Astrocyte of the spinal cord (primary cell): ENCODE measurements at places on chromosomes 7 and 10.

GRCh38 chr7:49112222-49112621, 187.9 kb downstream of the CDC14C start:
- no peak for DNase-seq

DNA sequence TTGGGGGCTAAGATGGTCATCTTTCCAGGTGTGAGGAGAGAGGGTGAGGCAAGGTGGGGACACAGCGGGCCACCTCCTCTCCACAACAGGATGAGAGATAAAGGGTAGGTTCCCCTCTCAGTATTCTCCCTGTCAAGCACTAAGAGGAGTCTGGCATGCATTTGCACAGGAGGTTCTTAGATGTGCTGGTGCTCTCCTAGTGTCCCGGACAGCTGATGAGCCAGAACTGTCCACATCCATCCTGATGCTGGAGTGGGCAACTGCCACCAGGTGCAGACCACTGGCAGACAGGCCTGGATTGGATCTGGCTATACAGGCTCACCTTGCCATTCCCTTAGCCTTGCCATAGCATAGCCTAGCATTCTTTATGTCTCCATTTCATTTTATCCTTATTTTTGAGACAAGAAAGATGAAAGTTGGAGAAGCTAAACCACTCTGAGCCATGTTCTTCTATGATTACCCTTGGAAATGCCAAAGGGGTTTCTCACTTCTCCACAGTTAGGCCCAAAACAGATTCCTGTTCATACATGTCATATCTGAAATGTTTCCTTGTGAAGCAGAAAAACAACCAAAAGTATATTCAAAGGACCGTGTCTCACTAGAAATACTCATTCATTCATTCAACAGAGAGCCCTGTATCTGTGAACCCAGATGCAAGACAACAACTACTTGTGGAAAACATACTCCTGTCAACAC, 48.8 kb upstream of the ANTXRL start:
- no peak for DNase-seq

DNA sequence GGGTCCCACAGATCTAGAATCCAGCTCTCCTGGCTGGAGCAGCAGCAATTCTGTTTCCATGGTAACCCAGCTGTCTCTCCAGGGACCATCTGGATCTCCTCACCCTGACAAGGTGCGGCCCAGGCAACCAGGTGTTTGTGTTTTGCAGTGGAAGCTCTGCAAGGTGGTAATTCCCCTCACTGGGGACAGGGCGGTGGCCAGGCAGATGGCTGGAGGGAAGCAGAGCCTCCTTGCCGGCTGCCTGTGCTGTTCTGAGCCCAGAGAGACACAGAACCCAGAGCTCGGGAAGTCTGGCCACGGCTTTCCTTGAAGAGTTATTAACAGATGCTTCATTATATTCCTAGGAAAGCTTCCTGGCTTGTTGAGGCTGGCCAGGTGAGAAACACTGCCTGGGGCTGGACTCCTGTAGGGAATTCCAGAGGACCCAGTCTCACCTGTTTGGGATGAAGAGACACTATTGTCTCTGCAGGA, 118.2 kb upstream of the PPIF start:
- no peak for DNase-seq

DNA sequence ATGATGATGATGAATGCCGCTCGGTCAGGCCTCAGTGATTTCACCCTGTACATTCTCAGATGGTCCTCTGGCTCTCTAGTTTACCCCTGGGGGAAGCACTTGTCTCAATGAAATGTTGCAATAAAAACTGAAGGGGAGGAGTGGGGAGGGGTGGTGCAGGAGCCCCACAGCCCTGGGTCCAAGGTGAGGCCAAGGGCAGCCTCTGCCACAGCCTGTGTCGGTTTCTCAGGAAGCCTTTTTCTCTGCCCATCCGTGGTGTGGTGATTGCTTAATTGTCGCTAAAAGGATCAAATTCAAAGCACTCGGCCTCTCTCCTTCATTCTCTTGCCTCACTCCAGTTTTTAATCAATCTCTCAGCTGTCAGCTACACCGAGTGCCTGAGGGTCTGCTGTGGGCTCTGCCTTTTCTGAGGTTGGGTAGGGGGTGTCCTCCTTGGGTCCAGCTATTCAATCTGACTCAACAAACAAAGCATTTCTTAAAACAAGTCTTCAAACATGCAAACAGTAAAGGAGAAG, 39.1 kb upstream of the HSPA12A start:
- DNase-seq, result no peak

GRCh38 chr10:96758423-96758822, 38.1 kb upstream of the PIK3AP1 start:
- no peak for DNase-seq

DNA sequence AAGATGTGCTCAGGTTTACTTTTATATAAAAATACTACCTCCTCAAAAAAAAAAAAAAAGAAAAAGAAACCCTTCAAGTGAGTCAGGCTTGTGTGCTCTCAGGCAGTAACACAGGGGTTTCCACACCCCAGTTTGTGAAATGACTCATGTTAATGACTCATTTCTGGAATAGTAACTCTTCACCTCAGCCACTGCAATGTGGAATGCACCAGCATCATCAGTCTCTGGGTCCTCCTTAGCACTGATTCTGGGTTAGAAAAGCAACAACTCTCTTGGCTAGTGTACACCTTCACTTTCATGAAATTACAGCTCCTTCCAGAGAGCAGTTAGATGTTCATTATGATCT, 110.6 kb downstream of the EMX2 start:
- peak; percentile 94 for DNase-seq

- peak; percentile 89 for DNase-seq
These were observed 2.6 kb upstream of the MYPN start for GRCh38 chr10:68106656-68107055.

GRCh38 chr10:19952224-19953010, 136.2 kb downstream of the PLXDC2 start:
- no peak for DNase-seq

DNA sequence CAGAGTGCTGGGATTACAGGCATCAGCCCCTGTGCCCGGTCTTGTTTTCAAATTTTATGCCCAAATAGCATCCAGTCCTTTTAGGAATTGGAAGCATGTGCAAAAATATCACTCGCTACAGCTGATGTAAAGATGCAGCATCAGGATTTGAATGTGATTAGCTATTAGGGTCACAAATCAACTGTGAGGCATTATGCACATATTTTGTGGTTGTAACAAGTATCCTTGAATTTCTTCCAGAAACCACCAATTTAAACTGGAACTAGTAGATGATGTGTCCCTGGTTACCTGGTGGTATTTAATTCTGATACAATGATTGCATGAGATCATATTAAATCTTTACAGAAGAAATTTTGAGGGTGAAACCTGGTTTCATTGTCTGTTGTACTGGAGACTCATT, 41.0 kb upstream of the ITGA8 start:
- DNase-seq, result no peak

DNA sequence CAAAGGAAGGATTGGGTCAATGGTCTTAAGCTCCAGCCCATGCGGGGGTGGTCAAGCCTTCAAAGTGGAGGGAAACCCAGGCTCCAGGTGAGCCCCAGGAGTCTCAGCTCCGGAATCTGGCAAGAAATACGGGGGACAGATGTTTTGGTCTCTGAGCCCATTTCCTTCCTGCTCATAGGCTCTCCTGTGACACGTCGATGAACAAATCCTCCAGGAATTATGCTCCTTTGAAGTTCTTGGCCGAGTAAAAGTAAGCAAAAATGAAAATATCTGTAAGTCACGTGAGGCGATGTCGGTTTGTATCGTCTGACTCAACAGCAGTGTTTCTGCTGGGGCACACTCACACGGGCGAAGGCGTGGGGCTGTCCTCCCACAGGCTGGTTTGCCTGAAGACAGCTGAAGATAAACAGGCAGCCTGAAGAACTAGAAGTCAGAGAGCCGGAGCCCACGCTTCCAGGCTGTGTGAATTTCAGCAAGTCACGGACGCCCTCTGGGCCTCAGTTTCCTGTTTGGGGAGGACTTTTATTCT, 52.6 kb upstream of the SMNDC1 start:
- peak; percentile 93 for DNase-seq

DNA sequence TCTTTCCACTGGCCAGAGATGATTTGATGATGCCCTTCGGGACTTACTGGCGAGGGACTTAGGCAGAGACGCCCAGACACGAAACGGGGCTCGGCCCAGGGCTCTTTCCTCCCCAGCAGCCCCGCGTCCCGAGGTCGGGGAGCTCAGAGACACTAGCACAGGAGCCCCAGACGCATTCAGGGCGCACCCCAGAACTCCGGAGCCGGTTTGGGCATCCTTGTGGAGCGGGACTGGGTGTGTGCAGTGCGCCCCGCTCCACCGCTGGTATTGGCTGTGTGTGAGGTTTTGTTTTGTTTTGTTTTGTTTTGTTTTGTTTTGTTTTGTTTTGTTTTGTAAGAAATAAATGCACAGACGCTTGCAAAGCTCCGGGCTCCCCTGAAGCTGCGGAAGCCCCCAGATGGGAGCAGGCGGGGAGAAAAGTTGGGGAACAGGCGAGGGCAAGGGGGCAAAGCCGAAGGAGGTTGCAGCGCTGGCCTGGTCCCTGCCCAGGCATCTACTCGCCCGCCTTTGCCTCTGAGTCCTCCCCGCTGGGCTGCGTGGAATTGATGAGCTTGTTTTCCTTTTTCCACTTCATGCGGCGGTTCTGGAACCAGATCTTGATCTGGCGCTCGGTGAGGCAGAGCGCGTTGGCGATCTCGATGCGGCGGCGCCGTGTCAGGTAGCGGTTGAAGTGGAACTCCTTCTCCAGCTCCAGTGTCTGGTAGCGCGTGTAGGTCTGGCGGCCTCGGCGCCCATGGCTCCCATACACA, 1.9 kb upstream of the HOXA5 start:
- no peak for DNase-seq

DNA sequence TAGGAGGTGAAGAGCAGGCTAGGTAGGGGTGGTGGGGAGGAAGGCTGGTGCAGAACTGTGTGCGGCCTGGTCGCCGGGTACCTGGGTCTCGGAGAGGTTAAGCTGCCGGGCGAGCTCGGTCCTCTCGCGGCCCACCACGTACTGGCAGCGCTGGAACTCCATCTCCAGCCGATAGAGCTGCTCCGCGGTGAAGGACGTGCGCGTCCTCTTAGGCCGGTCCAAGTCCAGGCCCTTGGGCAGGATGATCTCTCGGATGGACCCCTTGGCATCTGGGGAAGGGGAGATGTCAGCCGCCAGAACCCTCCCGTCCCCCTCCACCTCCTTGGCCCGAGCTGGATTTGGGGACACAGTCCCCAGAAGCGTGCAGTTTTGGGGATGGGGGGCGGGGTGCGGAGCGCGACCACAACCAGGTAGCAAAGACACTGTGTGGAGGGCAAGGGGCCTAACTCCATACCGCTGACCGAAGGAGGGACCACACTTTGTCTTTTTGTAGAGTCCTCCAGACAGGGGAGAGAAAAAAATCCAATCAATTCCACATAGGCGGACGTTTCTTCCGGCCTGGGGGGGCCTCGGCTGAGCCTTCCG, 1.6 kb downstream of the VAX1 start:
- no peak for DNase-seq

GRCh38 chr7:157576415-157576814, 239.6 kb downstream of the DNAJB6 start:
- no peak for DNase-seq

- DNase-seq, result peak; percentile 64
These were observed 274.9 kb upstream of the GALNT17 start for GRCh38 chr7:70856901-70857630.

DNA sequence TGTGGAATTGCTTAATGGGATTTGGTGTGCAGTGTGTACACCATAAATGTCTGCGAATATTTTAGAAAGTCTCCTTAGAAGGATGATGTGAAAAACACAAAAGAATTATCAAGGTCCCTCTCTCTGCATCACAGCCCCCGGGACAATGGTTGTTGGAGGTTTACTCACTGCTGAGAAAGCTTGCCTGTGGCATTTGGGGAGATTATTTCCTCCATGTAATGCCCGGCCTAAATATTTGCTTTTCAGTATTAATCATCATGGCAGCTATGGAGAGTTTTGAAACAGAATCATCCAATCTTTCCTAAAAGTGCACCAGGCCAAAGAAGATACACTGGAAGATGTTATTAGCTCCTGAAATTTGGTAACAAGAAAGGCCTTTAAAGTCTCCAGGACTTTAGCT, 113.8 kb upstream of the ADCY1 start:
- DNase-seq, result no peak

DNA sequence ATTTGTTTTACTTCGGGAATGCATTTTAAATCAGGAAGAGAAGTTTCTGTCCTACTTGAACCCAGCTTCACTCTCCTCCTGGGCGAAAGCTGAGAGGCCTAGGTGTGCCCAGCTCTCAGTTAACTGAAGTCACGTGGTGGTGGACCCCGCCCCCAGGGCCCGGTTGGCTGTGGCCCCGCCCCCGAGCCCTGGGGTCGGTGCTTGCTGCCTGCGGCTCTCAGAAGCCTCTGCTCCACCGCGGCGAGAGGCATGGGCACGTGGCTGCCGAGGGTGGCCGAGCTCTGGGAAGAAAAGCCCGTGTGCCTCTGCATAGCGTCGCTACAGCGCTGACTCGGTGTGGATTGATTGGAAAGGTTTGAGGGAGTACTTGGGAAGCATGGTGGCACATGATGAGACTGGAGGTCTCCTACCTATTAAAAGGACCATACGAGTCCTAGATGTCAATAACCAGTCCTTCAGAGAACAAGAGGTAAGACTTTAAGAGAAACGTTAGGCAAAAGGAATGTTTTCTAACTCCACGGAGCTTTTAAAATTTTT, 34.1 kb downstream of the NET1 start:
- DNase-seq, result peak; percentile 87

GRCh38 chr10:68576118-68576517, 16.0 kb downstream of the TET1 start:
- DNase-seq, result no peak

DNA sequence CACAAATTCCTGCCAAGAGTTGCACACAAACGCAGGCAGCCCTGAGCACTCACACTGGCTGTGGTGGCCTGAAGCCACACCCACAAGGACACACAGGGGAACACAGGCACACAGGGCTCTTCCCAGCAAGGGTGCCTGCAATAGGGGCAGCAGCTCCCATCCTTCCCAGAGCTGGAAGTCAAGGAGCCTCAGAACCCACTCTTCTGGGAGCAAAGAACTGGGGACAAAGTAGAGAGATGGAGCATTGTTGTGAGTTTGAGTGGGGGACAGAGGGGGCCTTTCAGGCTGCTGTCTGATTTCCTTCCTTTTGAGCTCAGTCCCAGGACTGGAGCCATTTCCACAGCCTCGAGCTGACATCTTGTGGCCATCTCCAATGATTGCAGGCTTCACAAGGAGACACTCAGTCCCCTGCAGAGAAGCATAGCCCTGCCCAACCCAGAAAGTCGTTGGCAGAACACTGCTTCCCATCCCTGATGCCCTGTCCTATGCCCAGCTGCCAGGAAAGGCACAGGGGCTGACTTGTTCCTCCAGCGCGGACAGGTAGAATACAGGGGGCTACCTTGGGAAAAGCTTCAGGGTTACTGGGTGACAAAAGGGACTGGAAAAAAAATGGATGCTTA, 34.4 kb upstream of the SLF2 start:
- DNase-seq, result peak; percentile 77

DNA sequence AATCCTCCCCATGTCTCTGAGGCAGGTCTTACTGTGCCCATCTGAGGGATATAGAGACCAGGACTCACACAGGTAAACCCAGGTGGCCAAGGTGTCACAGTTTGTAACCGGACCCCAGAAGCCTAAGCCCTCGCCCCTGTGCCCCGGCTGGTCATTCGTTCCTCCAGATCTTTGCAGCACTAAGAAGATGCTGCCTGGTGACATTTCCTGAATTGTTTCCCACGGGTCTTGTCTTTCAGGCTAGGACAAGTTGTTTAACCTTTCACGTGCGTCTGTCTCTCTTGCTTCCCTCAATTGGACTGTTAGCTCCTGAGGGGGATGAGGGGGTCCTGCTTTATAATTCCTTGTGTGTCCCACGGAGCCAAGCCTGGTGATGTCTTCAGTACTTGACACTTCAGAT, 158.0 kb downstream of the KCNMA1 start:
- no peak for DNase-seq

- DNase-seq, result no peak
These were observed 122.5 kb upstream of the SEM1 start for GRCh38 chr7:96832092-96832662.
